Tibial artery (tissue), 4 donors: ENCODE measurements at places on chromosomes 4 and X.

GRCh38 chr4:108889696-108890483 is 127.0 kb upstream of the ETNPPL start:
- DNase-seq = no peak

GRCh38 chr4:87749883-87750282 is 49.5 kb upstream of the IBSP start:
- DNase-seq = no peak

GRCh38 chrX:135484641-135485289 is 35.7 kb upstream of the INTS6L start:
- DNase-seq = no peak

- no peak for DNase-seq
Observed at GRCh38 chr4:30973993-30974392, 253.8 kb downstream of the PCDH7 start.

DNA sequence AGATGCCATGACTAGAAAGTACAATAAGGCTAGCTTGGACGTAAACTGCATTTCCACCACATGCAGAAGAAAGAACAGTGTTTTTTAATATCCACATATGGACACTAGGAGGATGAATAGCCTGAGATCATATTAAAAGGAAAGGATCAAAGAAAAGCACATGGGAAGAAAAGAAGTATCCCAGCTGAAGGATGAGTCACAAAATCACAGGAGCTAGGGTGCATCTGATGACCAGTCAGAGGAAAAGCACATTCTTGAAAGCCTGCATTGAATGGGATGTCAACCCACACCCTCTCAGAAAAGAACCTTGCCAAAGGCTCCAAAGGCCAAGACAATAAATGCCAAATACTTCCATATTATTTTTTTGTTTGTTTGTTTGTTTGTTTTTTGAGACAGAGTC is 56.8 kb upstream of the PRDX4 start:
- DNase-seq = no peak

GRCh38 chr4:12692815-12693214 is 791.3 kb downstream of the RAB28 start:
- DNase-seq = no peak

GRCh38 chr4:135948797-135949196 is 1583.5 kb downstream of the PCDH18 start:
- no peak for DNase-seq

GRCh38 chr4:161892951-161893350 is 270.8 kb downstream of the FSTL5 start:
- no peak for DNase-seq

- no peak for DNase-seq
Observed at GRCh38 chr4:42819863-42820514, 72.5 kb upstream of the GRXCR1 start.
